Germinal center (tissue), 1 donor: ENCODE measurements at places on chromosomes 3 and 15.

- no peak for DNase-seq
These were observed 12.3 kb upstream of the ZBTB38 start for GRCh38 chr3:141356046-141356445.

- no peak for DNase-seq
These were observed 45.9 kb upstream of the LIMD1 start for GRCh38 chr3:45548681-45549075.

GRCh38 chr15:93707751-93708150 is 523.6 kb upstream of the MCTP2 start:
- no peak for DNase-seq

- DNase-seq, result no peak
These were observed 12.9 kb upstream of the APEH start for GRCh38 chr3:49661281-49661680.

GRCh38 chr3:188553569-188553968 is 399.6 kb downstream of the LPP start:
- no peak for DNase-seq

- no peak for DNase-seq
These were observed 922.2 kb downstream of the ROBO1 start for GRCh38 chr3:78845605-78846004.

DNA sequence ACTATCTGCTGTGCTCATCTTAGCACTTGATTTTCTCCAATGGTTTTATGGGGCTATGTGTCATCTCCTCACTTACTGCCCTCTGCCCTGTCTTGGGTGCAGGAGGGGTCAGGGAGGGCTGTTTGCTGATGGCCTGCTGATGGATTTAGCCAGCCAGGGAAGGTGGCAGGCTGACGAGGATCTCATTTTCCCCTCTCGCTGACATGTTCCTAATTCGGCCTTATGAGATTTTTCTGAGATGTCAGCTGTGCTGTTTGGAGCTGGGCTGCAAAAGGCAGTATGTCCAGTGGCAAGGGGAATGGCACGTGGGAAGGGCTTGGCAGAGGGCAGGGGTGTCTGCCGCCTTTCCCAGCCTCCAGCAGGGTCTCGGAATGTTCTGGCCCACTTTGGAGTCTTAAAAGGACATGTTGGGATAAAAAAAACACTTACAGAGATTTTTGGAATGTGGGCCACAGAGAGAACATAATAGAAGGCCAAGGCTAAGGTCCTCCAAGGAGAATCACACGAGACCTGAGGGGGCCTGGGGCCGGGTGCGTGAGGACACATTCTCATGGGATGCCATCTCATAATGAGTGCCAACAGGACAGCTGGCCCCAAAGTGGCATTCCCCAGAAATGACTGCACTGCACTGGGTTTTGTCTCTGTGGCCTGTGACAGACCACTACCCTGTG is 303.8 kb downstream of the TLE3 start:
- no peak for DNase-seq

DNA sequence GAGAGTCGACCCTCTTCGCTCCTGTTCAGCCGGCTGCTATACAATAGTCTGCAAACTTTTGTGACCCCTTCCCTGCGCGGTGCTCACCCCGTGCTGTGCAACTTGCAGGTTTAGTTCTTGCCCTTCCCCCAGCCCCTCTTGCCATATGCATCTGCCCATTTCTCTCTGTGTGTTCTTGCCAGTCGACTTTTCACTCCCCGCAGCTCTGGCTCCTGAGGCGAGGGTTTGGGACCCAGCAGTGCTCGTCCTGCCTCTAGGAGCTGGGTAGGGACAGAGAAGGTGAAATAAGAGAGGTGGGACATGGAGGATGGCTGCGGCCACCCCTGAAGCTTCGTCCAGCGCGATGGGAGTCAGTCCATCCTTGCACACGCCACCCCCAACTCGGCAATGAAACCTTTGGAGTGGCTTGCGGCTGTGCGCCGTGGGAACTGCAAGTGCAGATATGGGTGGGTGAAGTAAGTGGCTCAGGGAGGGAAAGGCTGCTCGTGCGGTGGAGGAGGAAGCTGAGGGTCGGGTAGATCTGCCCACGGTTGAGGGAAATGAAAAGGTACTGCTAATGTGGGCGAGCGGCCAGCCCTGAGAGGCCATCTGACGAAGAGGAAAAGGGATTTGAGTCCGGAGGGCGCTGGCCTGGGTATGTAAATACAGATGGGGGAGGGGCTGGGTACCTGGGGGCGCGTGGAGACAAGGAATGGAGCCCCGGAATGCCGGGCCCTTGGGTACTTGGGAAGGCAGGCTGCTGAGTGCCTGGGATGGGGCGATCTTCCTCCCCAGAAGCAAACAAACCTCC is 1.0 kb downstream of the LRRC3B start:
- DNase-seq, result no peak

DNA sequence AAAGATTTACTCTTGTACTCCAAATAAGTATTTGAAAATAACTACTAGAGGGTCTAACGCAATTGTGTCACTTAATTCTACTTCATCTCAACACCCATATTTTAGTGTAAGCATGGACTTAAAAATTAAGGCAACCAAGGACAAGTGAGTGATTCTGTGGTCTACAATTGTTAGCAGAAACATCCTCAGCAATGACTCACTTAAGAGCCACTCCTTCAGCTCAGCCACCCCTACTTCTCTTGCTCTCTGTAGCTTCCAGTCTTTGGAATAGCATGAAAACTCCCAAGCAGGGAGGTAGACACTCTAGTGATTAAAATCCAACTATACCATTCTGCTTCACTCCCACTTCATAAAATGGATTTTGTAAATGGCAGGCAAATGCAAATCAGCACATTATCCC is 116.0 kb upstream of the LRRN1 start:
- no peak for DNase-seq

GRCh38 chr3:183626877-183627594 is 8.4 kb upstream of the KLHL24 start:
- no peak for DNase-seq

GRCh38 chr3:172153335-172153861 is 114.0 kb downstream of the FNDC3B start:
- no peak for DNase-seq

DNA sequence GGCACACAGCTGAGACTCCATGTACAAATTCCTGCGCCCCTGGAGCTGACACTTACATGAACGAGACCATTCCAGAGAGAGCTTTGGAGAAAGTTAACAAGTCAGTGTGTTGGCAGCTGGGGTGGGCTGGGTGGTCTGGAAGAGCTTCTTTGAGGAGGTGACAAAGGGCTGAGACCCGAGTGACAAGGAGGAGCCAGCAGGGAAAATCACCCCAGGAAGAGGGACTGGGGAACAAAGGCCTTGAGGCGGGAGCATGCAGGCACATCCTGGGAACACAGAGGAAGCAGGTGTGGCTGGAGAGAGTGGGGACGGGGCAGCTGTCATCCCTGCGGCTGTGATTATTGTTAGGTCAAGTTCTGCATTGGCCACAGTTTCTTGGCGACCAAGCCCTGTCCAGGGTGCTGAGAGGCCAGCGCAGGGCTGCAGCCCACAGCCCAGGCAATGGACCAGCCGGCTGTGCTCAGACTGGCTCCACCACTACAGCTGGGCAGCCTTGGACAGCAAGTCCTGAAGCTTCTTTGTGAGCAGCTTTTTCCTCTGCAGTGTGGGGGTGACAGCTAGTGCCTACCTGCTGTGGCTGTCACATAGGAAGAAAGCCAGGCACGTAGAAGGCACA is 34.2 kb upstream of the PRR23E start:
- DNase-seq, result no peak

DNA sequence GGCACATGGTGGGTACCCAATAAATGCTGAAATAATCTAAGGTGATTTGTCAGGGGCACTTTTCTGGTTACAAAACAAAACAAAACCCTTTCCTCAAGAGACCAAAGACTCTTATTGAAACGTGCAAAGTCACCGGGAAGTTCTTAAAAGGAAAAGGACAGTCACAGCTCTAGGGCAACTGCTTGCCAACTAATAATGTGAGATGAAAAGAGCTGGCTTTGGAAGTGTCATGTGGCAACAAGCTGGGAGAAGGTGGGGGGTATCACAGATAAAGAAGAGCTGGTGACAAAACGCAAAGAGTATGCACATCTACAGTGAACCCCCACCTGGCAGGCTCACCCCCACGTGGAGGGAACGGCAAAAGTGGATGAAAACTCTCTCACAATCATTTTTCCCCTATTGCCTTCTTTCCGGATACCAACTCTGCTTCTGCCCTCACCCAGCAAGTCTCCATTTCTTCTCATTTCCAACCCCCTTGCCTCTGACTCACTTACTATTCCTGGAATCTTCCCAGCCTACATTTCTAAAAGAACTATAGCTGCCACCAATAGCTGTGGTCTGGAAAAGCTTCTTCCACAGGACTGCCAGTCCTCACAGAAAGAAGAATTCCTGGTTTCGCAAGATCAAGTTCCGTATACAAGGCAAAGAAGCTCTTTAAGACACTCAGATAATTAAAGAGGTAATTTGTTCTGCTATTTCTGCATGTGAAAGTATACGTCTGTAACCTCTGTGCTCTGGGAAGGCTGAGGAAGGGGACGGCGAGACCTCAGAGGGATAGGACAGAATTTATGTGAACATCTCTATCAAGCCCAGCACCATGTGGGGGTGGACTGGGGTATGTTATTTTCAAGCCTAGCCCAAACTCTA is 21.8 kb upstream of the ANPEP start:
- no peak for DNase-seq
